ENCODE measurements at places on chromosomes 11 and 22.
A peak's percentile ranks its signal among the peaks of the same experiment; 100 is the strongest.

DNA sequence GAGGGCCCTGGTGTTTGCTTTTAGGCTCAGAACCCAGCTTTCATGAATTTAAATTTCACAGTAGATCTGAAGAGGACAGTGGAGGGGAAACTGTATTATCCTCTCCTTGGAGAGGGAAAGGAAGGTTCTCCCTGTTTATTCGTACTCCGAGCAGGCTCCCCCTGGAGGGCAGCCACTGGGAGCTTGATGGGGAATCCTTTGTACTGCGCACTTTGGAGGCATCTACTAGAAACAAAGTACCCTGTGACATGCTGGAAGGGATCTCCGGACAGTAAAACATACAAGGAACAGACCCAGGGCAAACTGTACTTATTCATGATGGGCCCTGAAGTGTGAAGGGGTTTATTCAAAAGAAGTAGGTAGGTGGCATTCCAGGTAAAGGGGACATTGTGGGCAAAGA, 27.2 kb downstream of the NAV2 start:
- DNase-seq: peak; percentile 11

DNA sequence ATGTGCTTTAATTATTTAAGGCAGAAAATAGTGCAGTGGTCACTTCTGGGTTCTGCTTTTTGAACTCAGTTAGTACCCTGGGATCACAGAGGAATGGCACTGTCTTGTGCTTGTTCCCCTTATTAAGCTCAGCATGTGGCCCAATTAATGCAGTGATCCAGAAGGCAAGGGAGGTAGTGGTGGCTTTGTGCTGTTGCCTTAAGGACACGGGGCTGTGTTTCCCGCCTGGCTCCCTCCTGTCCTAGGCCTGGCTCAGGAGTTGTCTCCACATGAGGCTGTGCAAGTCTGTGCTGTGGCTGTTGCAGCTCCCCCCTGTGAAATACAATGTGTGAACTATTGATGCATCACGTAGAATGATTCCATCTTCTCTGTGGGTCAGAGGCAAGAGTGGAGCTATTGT, 49.2 kb upstream of the CABP7 start:
- no peak for DNase-seq

- DNase-seq: no peak
Observed at GRCh38 chr11:65026810-65027209, 429 bp upstream of the SNX15 start.

DNA sequence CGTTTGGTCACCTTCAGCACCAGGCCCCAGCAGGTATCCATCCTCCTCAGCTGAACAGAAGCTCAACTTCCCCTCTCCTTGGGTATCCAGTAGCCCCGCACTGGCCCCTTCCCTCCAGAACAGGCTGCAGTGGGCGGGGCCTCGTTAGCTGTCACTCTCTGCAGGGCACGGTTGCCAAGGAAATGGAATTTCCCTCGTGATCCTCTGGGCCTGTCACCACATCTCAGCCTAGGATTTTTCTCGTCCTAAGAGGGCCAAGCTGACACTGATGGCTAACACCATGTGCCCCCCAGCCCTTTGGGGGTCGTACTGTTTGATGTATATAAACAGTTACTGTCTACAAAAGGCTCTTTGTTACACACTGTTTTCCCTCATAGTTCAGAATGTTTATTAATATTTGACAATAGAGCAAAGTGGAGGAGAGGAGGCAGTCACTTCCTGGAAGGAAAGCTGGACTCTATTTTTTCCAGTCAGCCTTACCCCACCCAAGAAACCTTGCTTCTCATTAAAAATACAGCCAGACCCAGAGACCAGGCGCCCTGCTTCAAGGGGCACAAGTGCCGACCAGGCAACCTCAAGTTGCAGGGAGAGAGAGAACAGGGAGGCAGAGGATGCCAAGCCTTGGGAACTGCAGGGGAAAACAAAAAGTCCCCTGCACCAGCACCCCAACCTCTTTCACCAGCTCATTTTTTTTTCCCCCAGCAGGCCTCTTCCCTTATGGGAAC, 44.5 kb downstream of the FEZ1 start:
- DNase-seq: peak; percentile 64

GRCh38 chr11:129117595-129118350, 74.4 kb downstream of the ARHGAP32 start:
- DNase-seq: peak; percentile 84

GRCh38 chr11:64086258-64087123, 50.8 kb downstream of the FLRT1 start:
- DNase-seq: peak; percentile 65

All from NCI-H1092 treated with DMSO at 0.1 percent for 48 hours (cell line).